Sciatic nerve (tissue), 2 donors: ENCODE measurements at places on chromosomes 7 and 10. TPM values are rescaled to one million over a fixed set of nuclear protein-coding genes. Genes with fewer than 3 reads are reported as not detected.
A peak's percentile ranks its signal among the peaks of the same experiment; 100 is the strongest.

GRCh38 chr10:110644598-110645462 is 694 bp downstream of the RBM20 start:
- no peak for DNase-seq

KCNH2 gene
- 3.2 TPM for total RNA-seq

DNA sequence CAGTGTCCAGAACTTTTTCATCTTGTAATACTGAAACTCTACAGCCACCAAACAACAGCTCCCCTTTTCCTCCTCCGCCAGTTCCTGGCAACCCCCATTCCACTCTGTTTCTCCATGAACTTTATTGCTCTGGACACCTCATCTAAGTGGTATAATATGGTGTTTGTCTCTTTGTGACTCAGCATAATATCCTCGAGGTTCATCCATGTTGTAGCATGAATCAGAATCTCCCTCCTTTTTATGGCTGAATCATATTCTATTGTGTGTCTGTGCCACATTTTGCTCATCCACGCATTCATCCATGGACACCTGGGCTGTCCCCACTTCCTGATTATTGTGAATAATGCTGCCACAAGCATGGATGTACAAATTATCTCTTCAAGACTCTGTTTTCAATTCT is 124.4 kb upstream of the FGFR2 start:
- DNase-seq, result no peak

DNA sequence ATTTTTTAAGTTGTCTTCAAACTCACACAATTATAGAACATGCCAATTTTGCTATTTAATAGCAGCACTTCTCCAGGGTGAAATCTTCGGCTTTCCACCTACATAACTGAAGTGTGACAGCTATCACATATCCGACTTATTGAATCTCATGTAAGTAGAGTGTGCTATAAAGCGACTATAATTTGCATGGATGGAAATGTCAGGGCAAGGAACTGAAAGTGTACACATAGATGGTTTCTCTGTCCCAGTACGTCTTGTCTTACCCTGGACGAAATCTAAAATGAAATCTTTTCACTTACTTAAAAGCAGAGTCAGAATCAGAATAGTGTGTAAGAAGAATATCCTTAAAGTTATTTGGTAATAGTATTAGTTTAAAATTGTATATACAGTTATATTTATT is 132.3 kb downstream of the THSD7A start:
- DNase-seq, result no peak

NODAL gene
- not detected for total RNA-seq

DNA sequence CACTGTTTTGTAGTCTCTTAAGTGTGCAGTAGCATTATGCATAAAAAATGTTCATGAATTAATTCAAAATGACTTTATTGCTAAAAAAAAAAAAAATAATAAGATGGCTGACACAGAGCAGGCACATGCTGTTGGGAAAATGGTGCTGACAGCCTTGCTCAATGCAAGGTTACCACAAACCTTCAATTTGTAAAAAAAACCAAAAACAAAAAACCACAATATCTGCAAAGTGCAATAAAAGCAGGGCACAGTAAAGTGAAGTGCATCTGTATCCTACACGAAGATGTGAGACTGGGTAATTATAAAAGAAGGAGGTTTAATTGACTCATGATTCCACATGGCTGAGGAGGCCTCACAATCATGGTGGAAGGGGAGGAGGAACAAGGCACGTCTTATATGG is 185.8 kb downstream of the USP6NL start:
- DNase-seq, result no peak

GRCh38 chr10:60660625-60661024 is 117.7 kb upstream of the CDK1 start:
- no peak for DNase-seq

DNA sequence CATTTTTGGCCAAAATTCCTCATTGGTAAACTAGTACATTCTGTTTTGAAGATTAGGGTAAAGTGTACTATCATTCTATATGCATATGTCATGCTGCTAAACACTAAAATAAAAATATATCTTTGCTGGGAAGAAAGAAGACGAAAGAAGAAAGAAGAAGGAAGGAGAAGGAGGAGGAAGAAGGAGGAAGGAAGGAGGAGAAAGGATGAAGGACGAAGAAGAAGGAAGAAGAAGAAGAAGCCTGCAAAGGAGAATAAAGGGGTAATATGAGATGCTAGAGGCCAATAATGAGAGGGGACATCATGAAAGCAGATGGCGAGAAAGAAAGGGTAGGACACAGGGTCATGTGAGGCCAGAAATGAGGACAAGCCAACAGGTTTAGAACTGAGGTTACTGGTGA is 8.0 kb downstream of the SLC25A13 start:
- no peak for DNase-seq

DNA sequence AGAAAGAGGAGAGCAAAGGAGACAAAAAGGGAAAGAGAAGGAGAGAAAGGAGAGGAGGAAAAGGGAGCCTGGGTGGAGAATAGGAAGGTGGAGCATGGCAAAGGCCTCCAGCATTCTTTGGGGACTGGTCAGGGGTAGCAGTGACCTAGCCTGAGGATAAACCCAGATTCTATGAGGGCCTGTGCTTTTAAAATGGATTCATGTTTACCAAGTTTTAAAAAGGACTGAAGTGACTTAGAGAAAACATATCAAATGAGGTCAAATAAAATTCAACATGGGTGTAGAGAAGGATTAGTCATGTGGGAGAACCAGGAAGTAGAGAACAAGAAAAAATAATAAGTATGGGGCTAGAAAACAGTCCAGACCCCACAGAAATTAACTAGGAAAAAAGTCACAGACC is 20.7 kb downstream of the CREB3L2 start:
- no peak for DNase-seq

SPACDR gene
- total RNA-seq, result 3.6 TPM

- DNase-seq, result no peak
Observed at GRCh38 chr10:100739517-100740368, 5.6 kb upstream of the PAX2 start.

LIPN gene
- total RNA-seq, result 0.31 TPM

GRCh38 chr10:13717936-13718772 is 131.4 kb downstream of the PRPF18 start:
- DNase-seq, result peak; percentile 84

DNA sequence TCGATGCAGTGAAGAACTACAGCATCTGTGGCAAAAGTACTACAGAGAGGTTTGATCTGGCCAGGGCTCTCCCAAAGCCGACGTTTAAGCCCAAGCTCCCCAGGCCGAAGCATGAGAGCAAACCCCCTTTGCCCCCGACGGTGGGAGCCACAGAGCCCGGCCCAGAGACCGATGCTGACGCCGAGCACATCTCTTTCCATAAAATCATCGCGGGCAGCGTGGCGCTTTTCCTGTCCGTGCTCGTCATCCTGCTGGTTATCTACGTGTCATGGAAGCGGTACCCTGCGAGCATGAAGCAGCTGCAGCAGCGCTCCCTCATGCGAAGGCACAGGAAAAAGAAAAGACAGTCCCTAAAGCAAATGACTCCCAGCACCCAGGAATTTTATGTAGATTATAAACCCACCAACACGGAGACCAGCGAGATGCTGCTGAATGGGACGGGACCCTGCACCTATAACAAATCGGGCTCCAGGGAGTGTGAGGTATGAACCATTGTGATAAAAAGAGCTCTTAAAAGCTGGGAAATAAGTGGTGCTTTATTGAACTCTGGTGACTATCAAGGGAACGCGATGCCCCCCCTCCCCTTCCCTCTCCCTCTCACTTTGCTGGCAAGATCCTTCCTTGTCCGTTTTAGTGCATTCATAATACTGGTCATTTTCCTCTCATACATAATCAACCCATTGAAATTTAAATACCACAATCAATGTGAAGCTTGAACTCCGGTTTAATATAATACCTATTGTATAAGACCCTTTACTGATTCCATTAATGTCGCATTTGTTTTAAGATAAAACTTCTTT is 2.3 kb downstream of the LRRTM3 start:
- DNase-seq, result peak; percentile 53
